Fibroblast of the conjunctiva (primary cell): ENCODE measurements at places on chromosomes 5 and 9.

GRCh38 chr9:126058591-126058990, 268.0 kb upstream of the MVB12B start:
- DNase-seq, result no peak

DNA sequence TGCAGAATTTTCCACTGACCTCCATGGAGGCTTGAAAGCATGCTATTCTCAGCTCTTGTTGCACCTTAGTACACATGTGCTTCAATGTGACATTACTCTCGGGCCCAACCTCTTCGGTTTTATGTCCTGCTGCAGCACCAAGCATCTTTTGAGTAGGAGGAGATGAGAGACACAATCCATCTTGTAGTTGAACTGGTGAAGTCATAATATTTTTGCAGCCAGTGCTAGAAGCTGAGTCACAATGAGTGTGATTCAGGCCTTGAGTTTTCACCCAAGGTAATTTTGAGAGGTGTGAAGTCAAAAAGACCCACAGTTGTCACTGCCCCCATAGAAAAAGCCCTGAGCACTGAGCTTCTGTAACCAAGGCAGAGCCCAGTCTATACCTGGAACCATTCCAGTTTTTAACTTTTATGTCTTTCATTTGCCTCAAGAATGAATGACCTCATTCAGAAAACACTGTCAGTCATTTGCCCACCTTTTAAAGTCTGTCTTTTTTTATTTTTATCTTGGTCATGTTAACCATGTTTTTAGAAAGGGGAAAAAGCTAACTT, 117.7 kb downstream of the ZNF462 start:
- DNase-seq, result no peak

- DNase-seq, result no peak
Observed at GRCh38 chr9:123336449-123336848, 19.5 kb upstream of the CRB2 start.

DNA sequence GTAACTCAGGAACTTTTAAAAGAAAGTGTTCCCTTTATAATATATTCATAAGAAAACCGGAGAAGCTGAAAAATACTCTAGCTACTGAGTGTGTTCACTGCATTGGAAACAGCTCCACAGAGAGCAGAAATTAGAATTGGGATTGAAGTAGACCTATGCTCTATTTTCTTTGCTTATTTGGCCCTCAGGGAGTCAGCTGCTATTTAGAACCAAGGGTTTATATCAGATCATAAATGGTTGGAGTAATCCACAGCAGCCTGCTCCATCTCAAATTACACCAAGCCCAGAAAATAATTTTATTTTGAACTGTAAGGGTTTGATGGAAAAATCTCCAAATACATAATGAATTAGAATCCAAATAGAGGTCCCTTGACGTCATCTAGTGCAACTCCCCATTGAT, 202.6 kb downstream of the ADAMTSL1 start:
- DNase-seq, result no peak

- no peak for DNase-seq
Observed at GRCh38 chr9:123426406-123426805, 70.4 kb downstream of the CRB2 start.

- no peak for DNase-seq
Observed at GRCh38 chr9:15146268-15146700, 160.7 kb downstream of the TTC39B start.

DNA sequence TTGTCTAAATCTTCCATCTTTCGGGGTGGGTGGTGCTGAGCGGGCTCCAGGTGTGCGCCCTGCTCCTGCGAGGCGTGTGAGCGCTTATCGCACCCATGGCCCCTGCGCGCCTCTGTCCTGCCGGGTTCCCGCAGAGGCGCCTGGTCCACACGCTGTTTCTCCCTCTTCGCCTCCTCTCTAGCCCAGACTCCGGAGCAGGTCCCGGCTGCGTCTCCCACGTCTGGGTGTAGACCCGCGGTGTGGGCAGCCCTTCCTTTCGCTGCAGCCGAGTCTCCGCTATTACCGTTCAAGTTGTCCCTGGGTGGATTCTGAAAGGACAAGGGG, 40.5 kb upstream of the PLEKHG4B start:
- DNase-seq, result no peak

DNA sequence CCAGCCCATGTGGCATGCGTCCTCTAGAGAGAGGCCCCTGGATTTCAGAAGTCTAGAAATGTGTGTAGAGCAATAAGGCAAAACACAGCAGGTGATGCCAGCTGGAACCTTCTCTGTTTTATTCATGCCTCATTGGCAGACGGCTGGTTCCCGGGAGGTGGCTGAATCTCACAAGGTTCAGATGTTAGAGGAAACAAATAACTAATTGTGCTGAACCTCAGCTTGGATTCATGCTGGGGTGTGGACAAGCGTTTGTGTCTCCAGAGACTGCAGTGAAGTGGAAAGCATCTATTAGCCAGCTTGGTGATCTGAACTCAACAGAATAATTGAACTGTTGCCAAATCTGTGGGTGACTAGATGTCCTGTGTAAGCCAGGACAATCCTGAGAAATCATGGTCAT, 131.1 kb upstream of the NR4A3 start:
- DNase-seq, result no peak

DNA sequence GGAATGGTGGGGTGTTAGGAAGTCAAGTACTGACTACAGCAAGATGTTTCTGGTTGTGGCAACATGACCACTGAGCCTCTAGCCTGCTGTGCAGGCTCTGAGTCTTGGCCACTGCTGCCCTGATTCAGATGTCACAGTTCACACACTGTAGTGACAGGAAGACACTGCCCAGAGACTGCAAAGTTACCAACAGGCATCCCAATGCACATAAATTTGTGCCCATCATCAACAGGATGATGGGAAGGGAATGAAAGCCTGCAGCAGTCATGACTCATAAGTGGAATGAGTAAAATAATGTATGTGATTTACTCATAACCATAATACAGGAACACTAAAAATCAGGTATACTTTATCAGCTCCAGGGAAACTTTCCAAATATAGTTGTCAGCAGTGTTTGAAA, 251.6 kb upstream of the HAPLN1 start:
- no peak for DNase-seq

- DNase-seq, result peak; percentile 9
Observed at GRCh38 chr9:132114102-132114707, 34.5 kb upstream of the MED27 start.

- no peak for DNase-seq
Observed at GRCh38 chr9:14014218-14014617, 299.7 kb downstream of the NFIB start.

DNA sequence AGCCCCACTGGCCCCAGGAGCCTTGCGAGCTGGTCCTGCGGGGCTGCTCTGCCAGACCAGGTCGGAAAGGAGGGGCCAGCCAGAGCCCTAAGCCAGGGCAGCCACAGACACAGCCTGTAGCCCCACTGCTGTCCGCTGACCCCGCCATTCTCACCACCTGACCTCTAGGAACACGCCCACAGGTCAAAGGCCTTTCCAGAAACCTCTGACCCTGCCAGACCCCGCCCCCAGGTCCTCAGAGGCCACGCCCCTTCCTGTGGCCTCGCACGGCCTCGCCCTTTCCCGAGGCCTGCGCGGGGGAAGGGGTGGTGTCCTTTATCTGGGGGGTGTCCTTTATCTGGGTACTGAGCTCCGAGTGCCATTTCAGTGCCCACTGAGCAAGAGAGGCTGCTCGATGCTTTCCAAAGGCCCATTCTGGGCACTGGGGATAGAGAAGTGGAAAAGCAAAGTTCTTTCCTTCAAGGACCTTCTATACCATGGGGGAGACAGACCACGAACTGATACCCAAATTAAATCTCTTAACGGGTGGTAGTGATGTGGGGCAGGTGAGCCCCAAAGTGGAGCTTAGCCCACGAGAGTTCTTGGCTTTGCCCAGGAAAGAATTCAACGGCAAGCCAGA, 46.5 kb downstream of the P4HA2 start:
- DNase-seq, result no peak

DNA sequence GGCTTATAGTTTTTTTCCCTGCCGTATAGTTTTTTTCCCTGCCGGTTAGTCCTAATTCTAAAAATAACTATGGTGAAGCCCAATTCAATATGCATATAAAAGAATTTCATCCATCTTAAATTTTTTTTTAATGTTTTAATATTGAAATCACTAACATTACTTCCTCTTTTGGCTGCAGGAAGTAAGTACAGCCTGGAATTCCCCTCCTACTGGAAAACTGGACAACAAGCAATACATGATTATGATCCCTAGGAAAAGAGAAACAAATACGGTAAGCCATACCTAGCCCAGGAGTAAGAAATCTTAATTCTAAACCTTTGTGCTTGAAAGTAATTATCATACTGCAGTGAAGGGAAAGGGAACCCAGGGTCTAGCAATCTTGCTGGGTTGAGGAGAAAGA, 119.0 kb downstream of the NR3C1 start:
- DNase-seq, result no peak

DNA sequence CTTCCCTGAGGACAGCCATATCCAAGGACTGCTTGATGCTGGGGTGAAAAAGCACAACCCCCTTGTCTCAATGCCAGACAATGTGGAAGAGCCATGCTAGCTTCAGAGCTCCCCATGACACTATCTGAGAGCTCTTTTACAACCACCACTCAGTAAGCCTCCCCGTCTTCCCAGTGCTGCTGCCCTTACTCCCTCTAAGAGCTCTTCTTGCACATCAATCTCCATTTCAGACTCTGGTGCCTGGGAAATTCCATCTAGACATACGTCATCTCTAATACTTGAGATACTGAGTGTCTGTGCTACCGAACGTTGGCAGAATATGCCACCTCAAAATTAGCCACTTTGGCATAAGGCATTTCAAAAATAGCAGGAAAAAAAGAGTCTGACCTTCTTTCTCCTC, 94.5 kb downstream of the EDIL3 start:
- DNase-seq, result no peak

- no peak for DNase-seq
Observed at GRCh38 chr9:85511746-85512145, 230.0 kb downstream of the AGTPBP1 start.

DNA sequence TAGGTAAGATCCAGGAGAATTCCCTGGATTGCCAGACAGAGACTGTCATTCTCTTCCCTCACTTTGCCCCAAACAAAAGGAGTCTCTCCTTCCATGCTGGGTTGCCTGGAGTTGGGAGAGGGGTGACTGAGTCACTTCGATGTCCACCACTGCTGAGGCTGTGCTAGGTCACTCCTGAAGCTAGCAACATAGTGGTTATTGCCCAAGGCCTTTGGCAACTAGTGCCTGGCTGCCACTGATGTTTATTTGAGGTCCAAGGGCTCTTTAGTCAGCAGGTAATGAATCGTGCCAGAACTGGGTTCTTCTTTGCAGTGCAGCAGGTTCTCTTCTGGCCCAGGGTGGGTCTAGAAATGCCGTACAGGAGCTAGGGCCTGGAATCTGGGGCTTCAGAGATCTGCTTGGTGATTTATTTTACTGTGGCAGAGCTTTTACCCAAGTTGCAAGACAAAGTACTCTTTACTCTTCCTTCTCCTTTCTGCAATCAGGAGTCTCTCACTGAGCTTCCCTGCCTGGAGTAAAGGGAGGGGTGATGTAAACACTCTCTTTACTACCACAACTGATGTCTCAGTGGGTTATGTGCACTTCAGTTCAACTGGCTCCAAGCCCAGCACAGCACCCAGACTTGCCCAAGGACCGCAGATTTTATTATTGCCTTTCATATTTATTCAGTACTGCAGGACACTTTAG, 155.7 kb upstream of the SH3GL2 start:
- DNase-seq, result no peak

DNA sequence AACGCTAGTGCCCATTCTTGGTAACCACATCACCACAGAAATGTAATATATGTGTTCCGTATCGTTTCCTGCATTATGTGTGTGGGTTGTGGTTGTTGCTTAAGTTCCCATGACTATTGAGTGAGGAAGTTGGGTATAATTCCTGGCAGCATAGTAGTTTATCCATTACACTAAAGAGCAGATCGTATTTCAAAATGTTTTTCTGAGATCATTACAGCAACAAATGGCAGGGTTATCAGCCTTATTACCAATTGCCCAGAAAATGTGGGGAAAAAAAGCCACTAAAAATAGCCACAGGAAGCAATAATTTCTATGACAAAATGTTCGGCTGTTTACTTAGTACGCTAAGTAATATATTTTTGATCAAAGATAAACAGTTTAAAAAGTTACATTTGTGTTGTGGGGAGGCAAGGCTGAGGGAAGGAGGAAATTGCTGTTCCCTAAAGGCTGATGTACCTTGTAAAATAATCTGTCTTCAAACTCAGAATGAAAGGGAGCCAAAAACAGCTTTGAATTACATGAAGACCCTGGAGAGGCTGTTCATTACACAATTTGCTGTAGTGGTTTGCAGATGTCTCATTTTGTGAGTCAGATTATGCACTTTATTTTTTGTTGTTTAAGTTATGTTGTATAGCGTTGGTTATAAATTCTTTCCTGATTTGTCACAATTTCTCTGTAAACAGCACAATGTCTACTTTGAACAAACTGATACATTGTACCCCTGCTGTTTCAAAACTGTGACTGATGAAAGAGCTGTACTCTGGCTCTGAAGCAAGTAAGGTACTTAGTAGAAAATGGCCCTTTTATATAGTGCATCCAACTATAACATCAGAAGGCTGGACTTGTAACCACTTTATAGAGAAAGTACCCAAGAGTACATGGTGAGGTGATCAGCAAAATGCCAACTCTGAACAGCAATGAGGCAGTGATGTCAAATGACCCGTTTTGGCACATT, 1028.5 kb downstream of the NR2F1-AS1 start:
- peak; percentile 99 for DNase-seq

GRCh38 chr5:43020399-43020746, 19.7 kb downstream of the ANXA2R start:
- no peak for DNase-seq

GRCh38 chr9:96607971-96608370, 11.7 kb downstream of the CDC14B start:
- no peak for DNase-seq

DNA sequence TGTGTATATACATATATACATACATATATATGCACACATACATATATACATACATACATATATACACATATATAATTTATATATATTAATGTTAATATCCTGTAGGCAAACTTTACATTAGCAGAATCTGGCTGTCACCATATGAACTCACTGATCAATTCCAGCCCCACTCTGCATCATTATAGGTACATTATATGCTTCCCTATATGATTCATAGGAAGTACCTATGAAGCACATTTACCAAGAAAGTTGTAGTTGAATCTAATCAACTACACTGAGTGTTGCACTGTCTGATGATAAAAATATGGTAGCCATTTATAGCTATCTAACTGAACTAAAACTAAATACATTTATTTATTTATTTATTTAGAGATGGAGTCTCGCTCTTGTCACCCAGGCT, 5.5 kb upstream of the SPATA6L start:
- no peak for DNase-seq

GRCh38 chr5:139460455-139460854, 2.1 kb downstream of the ECSCR start:
- no peak for DNase-seq

- peak; percentile 5 for DNase-seq
Observed at GRCh38 chr9:123523001-123523400, 167.0 kb downstream of the CRB2 start.

- no peak for DNase-seq
Observed at GRCh38 chr5:149108651-149109280, 32.5 kb upstream of the ABLIM3 start.

DNA sequence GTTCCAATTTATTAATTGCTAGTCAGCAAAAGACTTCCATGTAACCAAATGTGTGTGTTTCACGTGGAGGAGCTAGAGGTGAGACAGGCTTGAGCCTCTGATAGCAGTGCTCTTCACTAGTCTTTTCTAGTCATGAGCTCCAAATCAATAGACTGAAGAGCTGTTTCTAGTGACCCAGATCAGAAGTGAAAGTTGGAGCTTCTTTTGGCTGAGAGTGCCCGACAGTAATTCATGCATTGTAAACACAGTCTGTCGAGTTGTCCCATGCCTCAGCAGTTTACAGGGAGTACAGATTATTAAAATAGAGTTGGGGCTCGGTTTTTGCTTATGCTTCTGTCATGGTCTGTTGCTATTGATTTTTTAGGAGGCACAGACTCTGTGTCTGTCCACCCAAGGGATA, 793.1 kb downstream of the DTWD2 start:
- DNase-seq, result no peak

GRCh38 chr9:5582835-5583195, 46.1 kb upstream of the RIC1 start:
- DNase-seq, result peak; percentile 49
